Fibroblast of upper back skin (primary cell): ENCODE measurements at places on chromosomes 7 and 10.

DNA sequence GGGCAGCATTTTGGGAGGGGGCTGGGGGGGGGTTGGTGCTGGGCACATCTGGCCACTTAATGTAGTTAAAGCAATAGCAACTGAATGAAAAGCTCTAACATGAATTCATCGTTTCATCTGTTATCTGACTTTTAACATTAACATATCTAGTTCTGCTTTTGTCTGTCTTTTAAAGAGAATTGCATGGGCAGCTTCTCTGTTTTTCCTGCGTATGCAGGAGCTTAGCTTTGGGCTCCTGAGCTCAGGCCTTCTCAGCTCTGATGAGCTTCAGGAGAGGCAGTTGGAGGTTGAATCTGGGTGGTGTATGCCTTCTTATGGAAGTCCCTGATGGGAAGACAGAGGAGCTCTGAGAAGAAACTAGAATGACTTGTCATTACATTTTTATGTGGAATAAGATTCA, 58.4 kb downstream of the DNAJB6 start:
- no peak for DNase-seq

DNA sequence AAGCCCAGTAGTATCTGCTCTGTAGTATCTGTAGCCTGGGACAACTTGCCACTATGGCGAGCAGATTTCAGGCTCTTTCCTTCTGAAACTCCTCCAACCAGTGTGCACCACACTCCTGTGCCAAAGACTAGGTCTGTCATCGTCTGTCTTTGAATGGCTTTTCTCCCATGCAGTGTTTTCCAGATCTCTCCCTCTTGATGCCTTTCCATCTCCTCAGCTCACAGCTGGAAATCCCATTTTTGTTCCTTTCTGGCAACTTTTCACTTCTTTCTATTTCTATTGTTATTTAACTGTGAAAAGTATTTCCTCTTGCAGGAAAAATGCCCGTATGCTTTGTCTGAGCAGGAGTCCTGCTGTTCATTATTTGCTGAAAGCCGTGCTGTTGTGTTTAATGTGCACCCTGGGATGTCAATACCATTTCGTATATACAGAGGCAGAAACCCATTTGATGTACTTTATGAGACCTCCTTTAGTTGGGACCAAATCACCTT, 373.7 kb downstream of the PHTF2 start:
- no peak for DNase-seq

DNA sequence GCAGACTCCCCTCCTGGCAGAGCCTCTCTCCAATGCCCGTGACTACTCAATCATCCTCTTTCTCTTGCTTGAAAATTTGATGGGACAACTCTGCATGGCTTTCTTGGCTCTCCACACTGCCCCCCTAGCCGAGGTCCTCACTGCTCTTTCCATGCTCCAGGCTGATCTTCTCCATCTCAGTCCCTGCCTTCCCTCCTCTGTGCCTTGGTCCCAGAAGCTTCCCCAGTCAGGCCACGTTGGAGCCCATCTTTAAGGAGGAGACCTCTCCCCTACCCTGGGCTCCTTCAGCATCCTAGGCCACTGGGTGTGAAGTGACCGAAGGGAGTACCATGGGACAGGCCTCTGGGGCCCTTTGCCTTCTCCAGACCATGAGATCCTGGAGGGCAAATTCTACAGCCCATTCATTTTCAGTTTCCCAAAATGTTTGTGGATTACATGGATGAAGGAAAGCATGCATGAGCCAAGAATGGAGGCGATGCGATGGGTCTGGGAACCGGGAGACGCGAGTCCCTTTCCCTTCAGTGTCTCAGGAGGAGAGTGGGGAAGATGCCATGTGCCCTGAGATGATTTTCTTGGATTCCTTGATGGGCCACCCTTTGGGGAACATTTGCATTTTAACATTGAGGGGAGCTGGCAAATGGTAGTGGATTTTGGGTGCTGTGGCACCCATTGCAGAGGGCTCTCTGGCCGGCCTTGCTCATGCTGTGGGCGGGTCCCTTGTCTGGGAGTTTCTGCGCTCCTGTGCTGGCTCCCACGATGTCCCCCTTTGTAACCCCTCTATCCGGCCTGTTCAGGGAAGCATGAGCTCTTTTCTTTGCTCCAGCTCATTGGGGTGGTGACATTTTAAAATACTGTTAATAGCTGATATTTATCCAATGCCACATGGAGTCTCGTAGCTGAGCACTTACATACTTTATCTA, 376.6 kb downstream of the RPS24 start:
- DNase-seq: no peak

DNA sequence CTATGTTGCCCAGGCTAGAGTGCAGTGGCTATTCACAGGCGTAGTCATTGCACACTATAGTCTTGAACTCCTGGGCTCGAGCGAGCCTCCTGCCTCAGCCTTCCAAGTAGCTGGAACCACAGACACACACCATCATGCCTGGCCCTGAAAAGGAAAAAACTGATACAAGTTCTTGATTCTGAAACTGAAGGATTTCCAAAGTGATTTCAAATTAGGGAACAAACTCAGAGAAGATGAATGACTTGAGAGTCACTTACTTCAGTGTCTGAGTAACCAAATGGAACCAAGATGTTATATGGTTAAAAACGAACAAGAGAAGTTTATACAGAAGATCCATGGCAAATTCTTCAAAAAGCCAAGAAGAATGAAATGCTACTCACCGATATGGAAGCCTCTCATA, 14.4 kb downstream of the CWF19L1 start:
- DNase-seq: no peak

- no peak for DNase-seq
Observed at GRCh38 chr10:132232023-132232951, 45.5 kb downstream of the DPYSL4 start.

DNA sequence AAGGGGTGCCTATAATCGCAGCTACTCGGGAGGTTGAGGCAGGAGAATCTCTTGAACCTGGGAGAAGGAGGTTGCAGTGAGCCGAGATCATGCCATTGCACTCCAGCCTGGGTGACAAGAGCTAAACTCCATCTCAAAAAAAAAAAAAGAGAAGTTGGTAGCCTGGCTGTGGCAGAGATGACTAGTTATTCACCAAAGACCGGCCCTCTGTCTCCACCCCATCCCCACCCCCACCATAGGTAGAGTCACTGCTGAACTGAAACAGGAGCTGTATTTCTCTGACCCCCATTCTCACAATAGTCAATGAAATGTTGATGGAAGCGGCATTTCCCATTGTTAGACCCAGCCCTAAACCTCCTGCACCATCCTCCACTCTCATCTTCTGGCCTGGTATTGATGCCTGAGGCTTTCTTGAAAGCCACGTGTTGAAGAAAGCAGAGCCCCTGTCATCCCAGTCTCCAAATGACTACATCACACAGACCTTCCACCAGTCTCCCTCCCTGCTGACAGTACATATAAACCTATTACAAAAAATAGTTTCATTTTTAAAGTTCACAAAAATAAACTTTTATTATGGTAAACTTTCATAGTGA, 9.4 kb upstream of the PIK3CG start:
- no peak for DNase-seq

DNA sequence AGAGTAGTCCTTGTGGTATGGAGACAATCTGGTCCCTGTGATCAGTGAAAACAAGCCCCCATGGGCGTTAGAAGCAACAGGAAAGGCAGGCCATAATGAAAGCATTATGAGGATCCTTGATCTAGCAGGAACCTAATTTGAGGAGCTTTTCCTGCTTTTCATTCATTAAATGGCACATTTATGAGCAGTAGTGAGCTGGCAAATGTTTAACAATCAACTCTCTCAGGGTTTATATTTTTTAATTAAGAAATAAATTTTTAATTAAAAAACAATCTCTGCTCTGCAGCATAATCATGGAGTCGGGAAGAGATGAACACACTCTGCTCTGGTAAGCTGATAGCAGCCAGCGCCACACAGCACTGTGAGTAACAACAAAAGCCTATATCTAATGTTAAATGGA, 11.3 kb upstream of the NEBL start:
- DNase-seq: no peak

DNA sequence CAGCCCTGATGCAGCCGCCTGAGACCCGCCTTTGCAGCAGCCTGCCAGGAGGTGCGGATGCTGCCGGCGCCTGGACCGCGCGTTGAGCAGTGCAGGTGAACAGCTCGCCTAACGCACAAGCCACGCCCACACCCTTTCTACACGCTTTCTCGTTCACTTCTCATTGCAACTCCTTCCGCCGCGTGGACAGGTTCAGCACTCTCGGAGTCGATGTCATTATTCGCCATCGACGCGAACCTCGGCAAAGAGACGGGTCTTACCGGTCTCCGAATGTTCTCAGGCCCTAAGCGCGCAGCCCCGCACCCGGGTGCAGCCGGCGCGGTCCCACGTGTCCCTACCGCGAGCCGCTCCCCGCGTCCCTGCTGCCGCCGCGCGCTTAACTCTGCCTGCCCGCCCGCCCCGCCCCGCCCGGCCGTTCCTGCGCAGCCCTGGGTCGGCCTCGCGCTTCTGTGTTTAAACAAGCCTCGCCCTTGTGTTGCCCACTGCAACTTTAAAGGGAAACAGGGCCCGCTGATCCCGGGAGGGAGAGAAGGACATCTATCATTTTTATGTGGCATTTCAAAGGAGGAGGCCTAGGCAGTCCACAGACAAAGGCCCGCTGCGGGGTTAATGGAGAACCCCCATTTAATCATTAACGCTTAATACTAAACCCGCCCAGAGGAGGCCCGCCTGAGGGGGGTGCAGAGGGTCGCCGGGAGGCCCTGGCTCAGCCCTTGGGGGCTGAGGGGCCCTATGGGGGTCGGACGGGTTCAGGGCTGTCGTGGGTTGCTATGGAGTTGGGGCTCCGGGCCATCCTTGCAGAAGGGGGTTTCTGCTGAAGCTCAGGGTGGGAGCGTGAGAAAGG, 128.5 kb downstream of the WDR11 start:
- DNase-seq: no peak

DNA sequence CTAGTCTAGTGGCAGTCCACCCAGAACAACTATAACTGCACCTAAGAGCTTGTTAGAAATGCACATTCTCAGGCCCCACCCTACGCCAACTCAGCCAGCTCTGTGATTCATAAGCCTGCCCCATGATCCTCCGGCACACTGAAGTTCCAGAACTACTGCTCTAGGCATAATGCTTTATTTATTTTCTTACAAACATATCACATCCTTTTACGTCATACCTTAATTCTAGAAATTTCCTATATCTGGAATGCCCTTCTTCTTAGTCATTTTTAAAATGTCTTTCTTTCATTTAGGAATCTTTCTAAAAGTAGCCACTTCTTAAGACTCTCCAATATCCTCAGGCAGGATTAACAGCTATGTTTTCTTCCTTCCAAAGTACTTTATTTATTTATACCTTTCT, 480.1 kb downstream of the INHBA start:
- no peak for DNase-seq

DNA sequence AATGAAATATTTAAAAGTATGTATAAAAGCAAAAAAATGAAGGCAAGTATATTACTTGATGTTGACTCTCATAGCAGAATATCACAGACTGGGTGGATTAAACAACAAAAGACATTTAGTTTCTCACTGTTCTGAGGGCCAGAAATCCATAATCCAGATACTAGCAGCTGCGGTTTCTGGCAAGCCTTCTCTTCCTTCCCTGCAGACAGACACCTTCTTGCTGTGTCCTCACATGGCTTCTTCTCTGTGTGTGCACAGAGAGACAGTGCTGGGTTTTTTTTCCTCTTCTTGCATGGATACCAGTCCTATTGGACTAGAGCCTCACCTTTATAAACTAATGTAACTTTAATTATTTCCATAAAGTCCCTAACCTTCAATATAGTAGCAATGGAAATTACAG, 127.9 kb upstream of the AKR1E2 start:
- peak; percentile 59 for DNase-seq

GRCh38 chr10:89771684-89772083, 70.3 kb downstream of the KIF20B start:
- DNase-seq: no peak

DNA sequence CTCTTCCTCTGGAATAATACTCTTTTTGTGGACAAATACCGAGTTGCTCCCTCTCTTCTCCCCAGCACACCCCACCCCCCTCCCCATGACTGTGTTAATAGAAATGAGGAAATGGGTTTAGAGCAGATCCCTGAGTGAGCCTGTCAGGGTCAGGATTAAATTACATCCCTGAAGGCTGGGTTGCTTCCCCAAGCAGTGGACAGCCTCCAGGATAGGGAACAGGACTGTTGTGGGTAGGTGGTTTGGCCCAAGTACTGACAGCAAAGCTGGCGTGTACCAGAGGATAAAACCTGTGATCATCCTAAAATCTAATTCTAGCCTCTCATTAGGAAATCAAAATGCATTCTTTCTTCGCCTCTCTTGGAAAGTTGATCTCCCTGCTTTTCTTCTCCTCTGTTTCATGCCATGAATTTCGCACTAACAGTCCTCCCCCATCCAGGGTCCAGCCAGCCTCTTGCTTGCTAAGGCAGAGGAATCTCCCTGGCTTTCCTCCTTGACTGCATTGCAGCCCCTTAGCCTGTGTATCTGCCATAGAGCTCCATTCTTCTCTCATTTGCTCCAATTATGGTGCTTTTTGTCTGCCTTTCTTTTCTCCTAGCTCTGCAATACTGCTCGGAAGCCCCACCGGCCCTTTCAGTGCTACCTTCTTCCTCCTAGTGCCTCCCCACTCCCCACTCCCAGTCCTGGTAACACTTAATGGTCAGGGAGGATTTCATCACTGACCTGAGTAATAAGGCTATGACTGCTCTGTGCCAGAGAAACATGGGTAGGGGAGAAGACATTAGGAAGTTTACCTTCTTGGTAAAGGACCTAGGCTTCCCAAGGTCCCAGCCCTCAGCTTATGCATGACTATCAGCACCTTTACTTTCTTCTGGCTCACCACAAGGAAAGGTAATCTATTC, 8.4 kb downstream of the LRRC4 start:
- peak; percentile 83 for DNase-seq

- peak; percentile 47 for DNase-seq
Observed at GRCh38 chr7:115910541-115911164, 119.9 kb downstream of the TFEC start.
